ENCODE measurements at places on chromosomes 7 and 10. TPM values are rescaled to one million over a fixed set of nuclear protein-coding genes. Genes with fewer than 3 reads are reported as not detected.

DNA sequence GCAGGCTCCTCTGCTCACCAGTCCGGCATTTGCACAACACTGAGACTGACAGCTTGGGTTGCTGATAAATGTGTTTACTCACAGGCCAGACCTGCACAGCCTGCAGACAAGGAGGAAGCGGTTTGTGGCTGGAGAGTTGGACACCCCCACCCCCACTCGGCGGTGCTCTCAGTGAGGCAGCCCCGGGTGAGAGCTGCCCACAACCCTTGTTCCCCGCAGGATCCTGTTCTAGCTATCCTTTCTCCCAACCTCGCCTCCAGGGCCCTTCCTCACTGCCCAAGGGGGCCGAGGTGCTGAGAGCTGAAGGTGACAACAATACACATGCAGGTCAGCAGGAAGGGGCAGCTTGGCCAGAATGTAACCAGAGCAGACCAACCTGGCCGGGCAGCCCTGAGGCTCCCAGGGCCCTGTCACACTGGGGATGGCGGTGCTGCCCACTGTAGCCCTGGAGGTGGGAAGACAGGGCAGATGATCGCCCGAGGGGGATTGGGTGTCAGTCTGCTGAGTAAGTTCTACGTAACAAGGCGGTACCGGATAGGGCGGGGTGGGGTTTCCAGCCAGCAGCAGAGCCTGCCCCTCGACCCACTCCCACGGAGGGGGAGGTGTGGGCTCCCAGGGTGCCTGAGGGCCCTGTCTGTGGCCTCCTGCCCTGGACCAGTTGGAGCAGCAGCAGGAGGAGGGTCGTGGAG, 2.1 kb upstream of the ADAM8 start:
- peak; percentile 78 for DNase-seq

DNA sequence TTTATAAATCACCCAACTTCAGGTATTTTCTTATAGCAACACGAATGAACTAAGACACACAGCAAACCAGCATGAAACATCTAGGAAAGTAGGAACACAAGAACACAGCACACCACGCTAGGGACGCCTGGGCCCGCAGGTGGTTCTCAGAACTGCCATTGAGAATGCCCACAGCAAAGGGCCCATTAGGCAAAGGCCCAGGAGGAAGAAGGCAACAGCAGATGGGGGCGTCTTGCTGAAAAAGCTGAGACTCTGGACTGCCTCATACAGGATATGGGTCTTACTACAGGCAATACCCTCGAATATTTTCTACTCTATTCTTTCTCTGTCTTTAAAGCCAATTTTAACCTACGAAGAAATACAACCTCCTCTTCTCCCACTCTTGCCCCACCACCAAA, 77.3 kb downstream of the PARD3 start:
- DNase-seq, result no peak

GRCh38 chr10:104351919-104352318, 1.7 kb upstream of the CFAP58 start:
- no peak for DNase-seq

DNA sequence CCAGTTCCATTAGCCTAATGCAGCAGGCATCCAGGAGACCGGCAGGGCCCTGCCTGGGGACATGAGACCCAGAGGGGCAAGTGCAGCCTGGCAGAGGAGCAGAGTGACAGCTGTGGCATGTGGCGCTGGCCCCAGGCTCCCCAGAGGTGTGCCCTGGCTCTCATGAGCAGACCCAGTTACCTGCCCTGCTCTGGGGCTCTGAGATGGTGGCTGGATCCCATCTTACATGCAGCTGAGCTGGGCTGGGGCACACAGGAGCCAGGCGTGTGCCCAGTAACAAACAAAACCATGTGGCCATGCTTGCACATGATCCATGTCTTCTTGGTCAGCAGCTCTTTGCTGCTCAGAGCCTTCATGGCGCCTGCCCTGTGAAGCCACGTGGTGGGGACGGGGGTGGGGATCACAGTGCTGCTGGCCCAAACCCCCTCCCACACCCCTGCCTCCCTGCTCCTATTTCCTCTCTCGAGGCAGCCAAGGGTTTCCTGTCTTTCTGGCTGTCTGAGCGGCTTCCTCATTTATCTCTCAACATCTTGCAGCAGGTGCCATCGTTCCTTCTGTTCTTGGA, 40.3 kb upstream of the GTF2I start:
- DNase-seq, result no peak

- DNase-seq, result peak; percentile 19
Observed at GRCh38 chr10:43238462-43238861, 28.4 kb downstream of the RASGEF1A start.

- no peak for DNase-seq
Observed at GRCh38 chr7:70032649-70033048, 434.4 kb downstream of the AUTS2 start.

GRCh38 chr10:20233423-20233822, 417.2 kb downstream of the PLXDC2 start:
- DNase-seq, result no peak

DNA sequence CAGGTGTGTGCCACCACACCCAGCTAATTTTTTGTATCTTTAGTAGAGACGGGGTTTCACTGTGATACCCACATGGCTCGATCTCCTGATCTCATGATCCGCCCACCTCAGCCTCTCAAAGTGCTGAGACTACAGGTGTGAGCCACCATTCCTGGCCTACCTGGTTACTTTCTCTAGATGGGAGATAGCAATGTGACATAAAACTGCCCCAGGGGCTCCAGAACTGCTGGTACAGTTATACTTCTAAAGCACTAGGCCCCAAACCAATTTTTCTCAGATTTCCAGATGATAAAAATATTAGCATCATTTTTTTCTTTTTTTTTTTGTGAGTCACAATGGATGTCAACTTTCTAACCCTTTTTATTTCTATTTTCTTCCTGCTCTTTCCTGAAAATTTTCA, 27.4 kb downstream of the ITGB8 start:
- DNase-seq, result no peak

DNA sequence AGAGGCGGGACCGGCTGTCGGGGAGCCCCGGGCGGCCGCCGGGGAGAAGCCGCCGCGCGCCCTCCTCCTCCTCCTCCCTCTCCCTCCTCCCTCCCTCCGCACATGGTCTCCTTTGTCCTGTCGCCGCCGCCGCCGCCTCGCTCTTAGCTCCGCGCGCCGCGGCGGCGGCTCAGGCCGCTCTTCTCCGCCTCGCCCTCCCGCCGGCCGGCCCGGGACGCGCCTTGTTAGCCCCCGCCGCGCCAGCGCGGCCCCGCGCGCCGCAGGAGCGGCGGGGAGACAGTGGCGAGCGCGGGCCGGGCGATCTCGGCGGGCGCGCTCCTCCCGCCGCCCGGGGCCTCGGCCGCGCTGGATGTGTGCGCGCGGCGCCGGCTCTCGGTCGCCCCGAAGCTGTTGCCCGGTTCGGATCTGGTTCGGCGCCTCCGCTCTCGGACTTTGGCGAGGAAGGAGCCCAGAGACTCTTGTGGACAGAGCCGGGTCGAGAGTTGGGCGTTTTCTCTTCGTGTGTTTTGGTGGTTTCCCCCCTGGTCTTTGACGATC, 437.4 kb upstream of the GALNT17 start:
- DNase-seq, result peak; percentile 60

DNA sequence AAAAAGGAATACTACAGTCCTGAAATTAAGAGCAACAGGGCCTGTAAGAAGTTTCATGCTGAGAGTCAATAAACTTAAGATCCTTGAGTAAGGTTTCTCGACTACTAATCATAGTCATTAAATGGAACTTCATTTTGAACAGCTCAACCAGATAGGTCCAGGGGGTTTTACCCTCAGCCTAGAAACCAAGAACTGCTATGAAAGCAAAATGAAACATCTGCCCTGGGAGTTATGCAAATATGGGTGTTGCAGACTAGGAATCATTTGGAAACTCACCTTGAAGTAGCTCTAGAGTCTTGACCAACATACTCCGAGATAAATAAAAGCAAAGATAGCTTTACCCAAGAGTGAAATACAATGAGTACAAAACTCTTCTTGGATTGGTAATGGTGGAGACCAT, 128.0 kb downstream of the HGF start:
- no peak for DNase-seq

- peak; percentile 5 for DNase-seq
Observed at GRCh38 chr7:71363223-71363622, 231.3 kb downstream of the GALNT17 start.

- DNase-seq, result no peak
Observed at GRCh38 chr7:18019555-18019954, 8.1 kb downstream of the PRPS1L1 start.

GRCh38 chr10:107611115-107611514, 446.6 kb upstream of the SORCS1 start:
- no peak for DNase-seq

DNA sequence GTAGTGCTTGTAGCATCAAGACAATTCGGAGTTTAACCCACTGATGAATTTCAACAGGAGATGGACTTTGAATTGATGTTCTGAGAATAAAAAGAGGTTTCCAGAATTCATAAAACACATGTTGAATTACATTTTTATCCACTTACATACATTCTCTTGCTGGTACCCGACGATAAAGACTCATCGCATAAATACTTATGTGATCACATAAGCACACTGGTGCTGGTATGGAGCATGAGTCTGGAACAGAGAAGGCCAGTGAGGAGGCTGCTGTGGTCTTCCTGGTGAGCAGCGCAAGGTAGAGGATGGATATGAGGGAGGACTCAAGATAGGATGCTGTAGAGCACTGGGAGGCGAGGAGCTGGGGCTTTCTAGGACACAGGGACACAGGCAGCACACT, 109.0 kb downstream of the RNF216 start:
- no peak for DNase-seq

DNA sequence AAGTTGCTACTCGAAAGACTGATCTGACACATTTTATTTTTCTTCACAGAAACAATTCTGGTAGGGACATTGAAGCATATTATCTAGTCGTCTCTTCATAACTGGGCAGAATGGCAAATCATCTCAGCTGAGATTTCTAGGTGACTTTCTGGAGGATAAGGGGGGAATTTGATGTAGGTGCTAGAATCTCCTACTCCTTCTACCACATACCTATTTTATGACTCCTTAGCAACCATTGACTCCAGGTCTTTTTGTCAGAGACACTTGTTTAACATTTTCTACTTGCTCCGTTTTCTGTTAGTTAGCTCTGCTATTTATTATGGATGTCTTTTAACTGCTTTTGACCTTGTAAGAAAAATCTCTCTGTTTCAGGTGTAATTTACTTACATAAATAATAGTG, 380.9 kb upstream of the SEMA3C start:
- DNase-seq, result no peak

DNA sequence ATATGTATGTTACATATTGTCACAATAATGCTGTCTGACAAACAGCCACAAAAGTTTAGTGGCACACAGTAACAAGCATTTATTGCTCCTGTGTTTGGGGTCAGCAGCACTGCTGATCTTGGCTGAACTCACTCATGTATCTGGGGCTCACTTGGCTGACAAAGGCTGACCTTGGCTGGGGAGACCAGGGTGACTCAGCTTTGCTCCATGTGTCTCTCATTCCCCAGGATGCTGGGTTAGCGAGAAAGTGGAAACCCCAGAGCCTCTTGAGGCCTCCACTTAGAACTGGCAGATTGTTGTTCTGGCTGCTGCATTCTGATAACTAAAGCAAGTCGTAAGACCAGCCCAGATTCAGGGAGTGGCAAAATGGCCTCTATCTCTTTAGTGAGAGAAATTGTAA, 217.3 kb upstream of the HABP2 start:
- DNase-seq, result no peak

DNA sequence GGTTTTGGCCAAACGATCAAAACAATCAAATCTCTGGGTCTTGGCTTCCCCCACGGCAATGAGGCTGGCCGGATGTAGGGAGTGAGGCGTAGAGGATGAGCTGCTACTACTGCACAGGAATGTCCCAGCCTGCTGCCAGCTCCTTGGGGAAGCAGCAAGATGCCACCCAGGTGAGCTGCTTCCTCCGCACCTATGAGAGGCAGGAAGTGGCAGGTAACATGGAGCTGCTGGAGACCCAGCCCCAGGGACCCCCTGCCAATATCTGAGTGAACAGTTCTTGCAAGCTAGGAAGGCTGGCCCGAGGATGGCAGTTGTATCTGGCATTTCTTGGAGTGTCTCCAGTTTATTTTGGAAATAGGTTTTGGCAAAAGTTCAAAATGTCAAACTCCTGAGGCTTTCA, 413.5 kb downstream of the DNAJB6 start:
- no peak for DNase-seq

GRCh38 chr7:142299237-142299781, 41.5 kb upstream of the PRSS58 start:
- no peak for DNase-seq

DNA sequence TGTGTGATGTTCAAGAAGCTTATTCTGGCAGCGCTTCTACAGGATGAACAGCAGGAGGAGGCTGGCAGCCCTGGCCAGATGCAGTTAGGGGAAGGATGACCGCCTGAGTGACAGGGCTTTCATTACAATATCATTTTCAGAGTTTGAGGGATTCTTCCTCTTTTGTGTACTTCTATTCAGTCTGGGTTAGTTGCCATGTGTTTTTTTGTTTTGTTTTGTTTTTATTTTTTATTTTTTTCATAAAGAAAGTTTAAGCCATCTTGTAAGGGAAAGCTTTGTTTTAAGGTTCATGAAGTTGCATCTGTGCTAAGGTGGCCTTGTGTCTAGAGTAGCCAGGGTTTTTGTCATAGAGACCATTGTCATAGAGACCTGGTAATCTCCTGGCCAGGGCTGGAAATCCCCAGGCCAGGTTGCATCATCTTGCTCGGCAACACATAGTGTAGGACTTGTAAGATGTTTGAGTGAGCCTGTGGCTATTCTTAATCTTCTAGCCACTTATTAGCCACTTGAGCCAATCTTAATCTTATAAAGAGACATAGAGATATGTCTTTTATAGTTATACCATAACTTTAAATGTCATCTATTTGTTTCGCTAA, 230.5 kb upstream of the TMEM229A start:
- DNase-seq, result no peak

- DNase-seq, result no peak
Observed at GRCh38 chr7:155997431-155998327, 185.4 kb upstream of the SHH start.

- no peak for DNase-seq
Observed at GRCh38 chr7:139131601-139132041, 22.1 kb upstream of the ZC3HAV1 start.

Gene BLVRA
- 4.0 TPM for total RNA-seq

Gene LIPN
- not detected for total RNA-seq

Gene TFPI2
- 0.96 TPM for total RNA-seq

Gene MUC3A
- 9.4 TPM for total RNA-seq

Gene ATOH7
- total RNA-seq, result 1.2 TPM

Gene CTAGE4
- 1.4 TPM for total RNA-seq

Gene TAF5
- 2.1 TPM for total RNA-seq

Gene CNNM1
- 0.08 TPM for total RNA-seq

Gene SMC3
- total RNA-seq, result 8.5 TPM

Gene LRIT1
- not detected for total RNA-seq

Gene HILPDA
- total RNA-seq, result 3.8 TPM

Gene EGFR
- total RNA-seq, result 90.5 TPM

Gene ECHDC3
- total RNA-seq, result 137 TPM

Gene MAPK8
- total RNA-seq, result 22.4 TPM
